IMR-90 (cell line): ENCODE measurements at places on chromosomes 4 and X. TPM values are rescaled to one million over a fixed set of nuclear protein-coding genes. Genes with fewer than 3 reads are reported as not detected.

DNA sequence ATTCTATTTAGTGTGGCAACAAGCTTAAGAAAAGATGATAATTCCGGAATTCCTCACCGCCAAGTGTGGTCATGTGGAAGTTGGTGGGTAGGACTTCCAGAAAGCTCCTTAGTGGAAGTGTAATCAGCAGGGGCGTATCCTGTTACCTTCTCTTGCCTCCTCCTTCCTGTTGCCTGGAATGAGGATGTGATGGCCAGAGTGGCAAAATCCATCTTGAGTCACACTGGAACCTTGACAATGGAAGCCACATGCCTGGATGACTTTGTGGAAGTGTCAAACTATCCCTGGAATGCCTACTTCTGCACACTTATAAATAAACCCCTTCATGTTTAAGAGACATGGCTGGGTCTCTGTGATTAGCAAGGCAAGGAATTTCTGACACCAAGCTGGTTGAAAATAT is 191.0 kb downstream of the PRDM5 start:
- no peaks in the 10 kb centered on the region for H3K27me3 ChIP-seq
- no peak overlapping the region for H3K4me3 ChIP-seq
- DNase-seq: peak; percentile 18
- no peak overlapping the region for H3K27ac ChIP-seq
- H3K4me1 ChIP-seq: peaks cover 2% of the 10 kb centered on the region; the same call in 1 of the 2 replicates

- H3K27ac ChIP-seq: no peak overlapping the region
- no peaks in the 10 kb centered on the region for H3K27me3 ChIP-seq
- H3K4me1 ChIP-seq: peaks cover 15% of the 10 kb centered on the region
- DNase-seq: peak; percentile 80
- H3K36me3 ChIP-seq: no peaks in the 10 kb centered on the region
- no peak overlapping the region for H3K4me3 ChIP-seq
Measured at GRCh38 chr4:153502584-153502983, 36.4 kb downstream of the TMEM131L start.

DNA sequence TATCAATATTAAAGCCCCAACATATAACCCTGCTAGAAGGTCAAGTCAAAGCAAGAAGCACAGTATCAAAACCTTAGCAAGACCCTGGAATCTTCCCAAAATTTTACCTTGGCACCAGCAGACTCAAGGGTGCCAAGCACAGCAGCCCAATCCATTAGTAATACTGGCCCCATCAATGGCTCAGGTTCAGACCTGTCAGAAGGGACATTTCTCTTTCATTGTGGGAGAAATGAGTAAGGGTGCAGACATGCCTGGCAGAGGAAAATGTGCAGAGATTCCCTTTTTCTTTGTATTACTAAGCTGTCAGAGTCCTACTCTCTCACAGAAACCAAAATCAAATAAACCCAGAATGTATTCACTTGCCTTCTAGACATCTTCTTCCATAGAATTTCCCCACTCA is 203.9 kb downstream of the EVC2 start:
- H3K36me3 ChIP-seq: peaks cover 4% of the 10 kb centered on the region
- H3K4me1 ChIP-seq: peaks cover 7% of the 10 kb centered on the region

DNA sequence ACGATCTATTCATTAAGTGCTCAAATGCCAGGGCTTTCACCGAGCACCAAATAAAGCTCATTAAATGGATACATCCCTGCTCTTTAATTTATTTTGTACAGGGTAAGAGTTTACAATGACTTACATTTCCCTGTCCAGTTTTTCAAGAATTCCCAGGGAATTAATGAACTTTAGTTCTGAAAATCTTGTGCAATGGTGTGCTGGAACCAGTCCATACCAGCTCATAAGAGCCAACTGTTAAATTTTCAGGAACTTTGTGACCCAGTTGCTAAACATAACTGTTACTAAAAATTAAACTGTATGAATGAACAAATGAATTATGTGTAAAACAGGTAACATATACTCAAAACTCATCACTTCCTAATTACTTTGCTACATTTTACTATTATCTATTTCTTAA is 191.7 kb upstream of the RASGEF1B start:
- H3K4me3 ChIP-seq: no peak overlapping the region
- no peaks in the 10 kb centered on the region for H3K4me1 ChIP-seq
- H3K36me3 ChIP-seq: no peaks in the 10 kb centered on the region

- no peaks in the 10 kb centered on the region for H3K4me1 ChIP-seq
- no peak overlapping the region for H3K27ac ChIP-seq
- no peak for DNase-seq
- no peak overlapping the region for H3K4me3 ChIP-seq
Measured at GRCh38 chr4:1667273-1667672, 16.8 kb downstream of the FAM53A start.

- no peaks in the 10 kb centered on the region for H3K4me1 ChIP-seq
- no peak for DNase-seq
- H3K36me3 ChIP-seq: no peaks in the 10 kb centered on the region
Measured at GRCh38 chr4:183755596-183755995, 96.5 kb downstream of the TRAPPC11 start.

GRCh38 chrX:113274791-113275190 is 434.2 kb upstream of the AMOT start:
- no peaks in the 10 kb centered on the region; the same call in 1 of the 2 replicates for H3K27me3 ChIP-seq
- no peaks in the 10 kb centered on the region for H3K4me1 ChIP-seq
- no peaks in the 10 kb centered on the region for H3K36me3 ChIP-seq

DNA sequence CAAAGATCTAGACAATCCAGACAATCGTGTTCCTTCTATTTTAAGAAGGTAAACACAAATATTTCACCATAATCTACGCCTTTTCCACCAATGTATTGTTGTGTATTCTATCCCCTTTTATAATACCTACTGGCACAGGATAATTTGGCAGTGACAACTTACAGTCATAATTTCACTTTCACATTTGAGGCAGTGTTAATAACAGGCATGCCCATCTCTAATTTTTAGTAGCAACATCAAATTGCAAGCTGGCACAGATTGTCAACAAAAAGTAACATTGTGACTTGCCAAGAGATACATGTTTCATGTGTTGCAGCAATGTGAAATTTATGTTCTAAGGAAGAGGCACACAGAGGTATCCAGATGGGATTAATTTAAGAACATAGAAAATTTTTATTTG is 912.5 kb upstream of the PABPC4L start:
- no peaks in the 10 kb centered on the region for H3K36me3 ChIP-seq
- no peak overlapping the region for H3K27ac ChIP-seq
- DNase-seq: no peak
- no peak overlapping the region for H3K4me3 ChIP-seq
- no peaks in the 10 kb centered on the region for H3K27me3 ChIP-seq
- no peaks in the 10 kb centered on the region for H3K4me1 ChIP-seq

DNA sequence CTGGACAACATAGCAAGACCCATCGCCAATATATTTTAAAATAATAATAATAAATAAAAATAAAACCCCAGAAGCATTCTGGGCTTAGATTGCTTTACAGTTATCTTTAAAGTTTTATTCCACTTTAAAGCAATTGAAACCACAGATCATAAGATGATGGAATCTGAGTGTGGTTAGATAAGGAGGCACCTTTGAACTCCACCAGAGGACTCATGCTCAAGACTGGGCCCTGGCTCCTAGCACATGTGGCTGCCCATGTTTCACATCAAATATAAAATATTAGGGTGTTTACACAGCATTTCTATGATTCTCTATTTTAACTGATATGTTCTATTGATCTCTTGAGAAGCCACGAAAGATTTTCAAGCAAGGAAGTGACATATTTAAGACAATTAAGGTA is 52.6 kb upstream of the BBS12 start:
- H3K4me3 ChIP-seq: no peak overlapping the region
- no peaks in the 10 kb centered on the region for H3K36me3 ChIP-seq
- H3K27ac ChIP-seq: no peak overlapping the region
- H3K27me3 ChIP-seq: no peaks in the 10 kb centered on the region
- DNase-seq: peak; percentile 38

DNA sequence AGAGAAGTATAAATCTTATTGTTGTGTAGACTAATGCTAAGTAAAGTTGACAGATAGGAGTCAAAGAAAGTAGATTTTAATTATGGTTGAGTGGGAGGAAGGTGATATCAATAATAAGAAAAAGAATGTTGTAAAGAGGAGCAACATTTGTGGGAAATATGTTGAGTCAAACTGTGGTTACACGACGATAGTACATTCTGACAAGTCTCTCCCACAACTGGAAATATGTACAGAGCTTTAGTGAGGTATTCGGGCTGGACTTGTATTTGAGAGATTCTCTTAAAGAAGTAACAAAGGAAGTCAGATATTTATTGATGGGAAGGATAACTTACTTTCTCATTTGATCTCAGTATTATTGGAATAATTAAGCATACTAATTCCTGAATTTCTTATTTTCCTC is 525.3 kb upstream of the MAGEB2 start:
- no peaks in the 10 kb centered on the region for H3K36me3 ChIP-seq
- H3K27me3 ChIP-seq: no peaks in the 10 kb centered on the region
- H3K27ac ChIP-seq: no peak overlapping the region
- no peaks in the 10 kb centered on the region for H3K4me1 ChIP-seq

DNA sequence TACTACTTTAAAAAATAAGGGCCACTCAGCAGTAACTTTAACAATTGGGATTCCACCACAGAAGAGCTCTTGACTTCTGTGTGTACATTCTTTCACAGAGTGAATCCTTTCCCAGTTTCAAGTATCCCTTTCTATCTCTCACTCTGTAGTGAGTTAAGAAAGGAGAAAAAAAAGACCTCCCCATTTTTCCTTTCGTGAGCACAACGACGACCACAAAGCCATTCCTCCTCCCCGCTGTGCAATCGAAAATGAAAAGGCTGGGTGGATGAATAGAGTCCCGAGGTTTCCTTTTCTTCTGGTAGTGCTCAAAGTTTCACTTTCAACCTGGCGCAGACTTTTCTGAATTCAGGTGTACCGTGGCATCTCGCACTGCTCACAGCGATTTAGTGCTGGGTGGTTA is 58.0 kb downstream of the TAB3 start:
- no peak overlapping the region for H3K4me3 ChIP-seq
- no peak for DNase-seq
- no peaks in the 10 kb centered on the region for H3K4me1 ChIP-seq
- no peak overlapping the region for H3K27ac ChIP-seq
- H3K27me3 ChIP-seq: no peaks in the 10 kb centered on the region

- H3K36me3 ChIP-seq: no peaks in the 10 kb centered on the region
- peak overlapping the region; percentile 49; the same call in 1 of the 2 replicates for H3K27ac ChIP-seq
- no peak overlapping the region for H3K4me3 ChIP-seq
- H3K4me1 ChIP-seq: peaks cover 4% of the 10 kb centered on the region; the same call in 1 of the 2 replicates
Measured at GRCh38 chr4:113222471-113222870, 173.0 kb downstream of the ANK2 start.

DNA sequence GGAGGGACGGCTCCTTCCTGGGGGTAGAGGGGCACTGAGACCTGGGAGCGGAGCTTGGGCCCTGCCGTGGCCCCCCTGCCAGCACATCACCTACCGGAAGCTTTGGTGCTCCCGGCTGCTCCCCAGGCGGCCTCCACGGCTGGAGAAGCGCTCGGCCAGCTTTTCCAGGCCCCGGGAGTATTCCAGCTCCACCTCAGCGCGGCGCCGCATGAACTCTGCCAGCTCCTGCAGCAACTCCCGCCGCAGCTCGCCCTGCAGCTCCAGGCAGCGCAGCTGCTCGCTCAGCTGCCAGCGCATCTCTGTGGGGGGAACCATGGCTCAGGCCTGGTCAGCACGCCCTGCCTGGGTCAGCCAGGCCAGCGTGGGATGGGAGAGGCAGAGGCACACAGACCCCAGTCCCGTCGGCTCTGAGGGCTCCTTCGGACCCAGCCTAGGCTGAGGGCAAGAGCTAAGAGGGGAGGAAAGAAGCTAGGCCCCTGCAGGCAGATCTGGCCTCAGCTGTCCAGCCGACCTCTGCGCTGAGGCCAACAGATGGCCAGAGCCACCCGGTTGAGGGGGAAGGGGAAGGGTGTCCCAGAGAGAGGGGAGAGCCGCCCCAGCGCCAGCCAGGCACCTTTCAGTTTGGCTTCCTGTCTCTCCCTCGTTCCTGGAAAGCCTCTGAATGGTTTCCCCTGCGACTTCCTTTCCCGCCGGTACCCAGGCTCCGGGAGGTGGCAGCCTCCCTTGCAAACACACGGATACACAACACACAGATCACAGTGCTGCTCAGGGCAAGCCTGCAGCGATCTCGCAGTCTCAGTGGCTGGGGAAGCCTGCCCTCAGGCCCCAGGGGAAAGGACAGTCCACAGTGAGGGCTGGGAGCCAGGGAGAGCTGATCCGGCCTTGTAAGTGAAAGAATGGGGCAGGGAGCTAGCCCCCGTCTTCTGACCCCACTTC is 4.3 kb downstream of the ARHGAP4 start:
- no peaks in the 10 kb centered on the region; the same call in 1 of the 2 replicates for H3K4me1 ChIP-seq
- no peaks in the 10 kb centered on the region for H3K36me3 ChIP-seq
- no peak overlapping the region for H3K27ac ChIP-seq
- no peak for DNase-seq

DNA sequence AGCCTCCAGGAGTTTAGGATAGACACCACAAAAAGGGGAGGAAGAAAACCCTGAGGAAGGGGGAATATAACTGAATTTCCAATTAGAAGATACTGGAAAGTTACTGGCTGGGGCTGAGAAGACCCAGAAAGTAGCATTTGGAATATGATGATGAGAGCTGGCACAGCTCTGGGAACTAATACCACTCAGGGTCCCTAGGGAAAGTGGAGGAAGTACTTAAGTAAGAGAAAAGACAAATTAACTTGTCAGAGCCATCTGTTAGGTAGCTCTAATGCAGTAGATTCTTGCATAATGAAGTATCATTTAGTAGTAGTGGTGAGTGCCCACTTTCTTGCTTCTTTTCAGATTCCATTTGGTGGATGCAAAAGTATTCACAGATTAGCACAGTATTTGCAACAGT is 90.8 kb upstream of the TSPAN5 start:
- no peaks in the 10 kb centered on the region for H3K36me3 ChIP-seq
- H3K27ac ChIP-seq: no peak overlapping the region
- peaks cover 4% of the 10 kb centered on the region; the same call in 1 of the 2 replicates for H3K4me1 ChIP-seq
- H3K4me3 ChIP-seq: no peak overlapping the region
- no peaks in the 10 kb centered on the region for H3K27me3 ChIP-seq

- H3K4me3 ChIP-seq: no peak overlapping the region
- peaks cover 9% of the 10 kb centered on the region for H3K4me1 ChIP-seq
- DNase-seq: peak; percentile 64
- H3K27ac ChIP-seq: no peak overlapping the region
- H3K36me3 ChIP-seq: peaks cover 9% of the 10 kb centered on the region
Measured at GRCh38 chr4:88759039-88759894, 61.6 kb upstream of the NAP1L5 start.

DNA sequence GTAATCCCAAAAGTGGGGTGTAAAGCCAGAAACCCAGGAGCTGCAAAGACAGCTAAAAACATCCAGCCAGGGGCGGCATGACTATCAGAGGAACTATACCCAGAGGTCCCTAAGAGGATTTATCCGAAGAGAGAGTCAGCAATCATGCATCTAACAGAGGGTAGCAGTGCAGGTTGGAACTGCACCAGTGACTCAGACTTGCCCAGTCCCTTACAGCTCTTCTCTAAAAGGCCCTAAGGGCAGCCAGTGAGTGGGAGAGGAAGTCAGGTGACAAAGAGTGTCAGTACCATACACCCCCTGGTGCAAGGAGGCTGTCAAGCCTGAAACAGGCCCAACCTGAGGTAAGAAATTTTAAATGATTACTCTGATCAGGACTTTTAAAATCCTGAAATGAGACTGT is 88.1 kb downstream of the CAMK2D start:
- H3K4me1 ChIP-seq: peaks cover 14% of the 10 kb centered on the region

BEX5 gene
- not detected in 2 replicates for total RNA-seq

RHOH gene
- under 0.01 TPM in 1 of 2 replicates, not detected in the other for total RNA-seq

NMU gene
- not detected in 2 replicates for total RNA-seq

GLRB gene
- total RNA-seq: 3.0 and 3.9 TPM in 2 replicates

FGFBP2 gene
- total RNA-seq: not detected in 2 replicates

MAGEB1 gene
- total RNA-seq: not detected in 2 replicates

TKTL2 gene
- not detected in 2 replicates for total RNA-seq
